ENCODE measurements at places on chromosomes 6 and 20. TPM values are rescaled to one million over a fixed set of nuclear protein-coding genes. Genes with fewer than 3 reads are reported as not detected.

DNA sequence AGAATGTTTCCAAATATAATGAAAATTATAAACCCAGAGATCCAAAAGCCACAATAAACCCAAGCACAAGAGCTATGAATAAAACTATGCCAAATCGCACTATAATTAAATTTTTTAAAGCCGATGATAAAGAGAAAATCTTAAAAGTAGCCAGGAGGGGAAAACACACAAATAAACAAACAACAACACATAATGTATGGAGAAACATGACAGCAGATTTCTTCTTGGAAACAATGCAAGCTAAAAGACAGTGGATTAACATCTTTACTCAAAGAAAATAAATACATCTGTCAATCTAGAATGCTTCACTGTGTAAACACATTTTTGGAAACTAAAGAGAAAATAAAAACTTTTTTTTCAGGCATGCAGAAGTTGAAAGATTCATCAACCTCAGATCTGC, 80.3 kb upstream of the RNF24 start:
- no peak for DNase-seq

The ECI2 gene
- 157 TPM for total RNA-seq

DNA sequence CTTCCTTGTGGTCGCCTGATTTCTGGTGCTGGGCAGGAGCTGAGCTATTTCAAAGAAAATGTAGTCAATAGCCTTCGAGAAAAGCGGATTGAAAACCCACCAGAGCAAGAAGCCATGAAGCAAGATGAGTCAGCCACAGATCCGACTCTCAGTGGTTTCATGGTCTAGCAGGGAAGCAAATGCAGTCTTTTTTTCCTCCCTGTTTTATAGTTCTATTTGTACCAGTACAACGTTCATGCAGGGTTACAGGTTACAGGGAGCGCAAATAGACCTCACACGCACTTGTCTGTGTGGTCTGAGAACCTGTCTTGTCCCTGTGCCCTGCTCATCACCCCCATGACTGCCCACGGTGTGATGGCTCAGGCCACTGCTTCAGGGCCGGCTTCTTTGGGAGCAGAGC, 309.8 kb upstream of the SUPT3H start:
- DNase-seq: no peak

GRCh38 chr6:6505111-6505510, 83.4 kb upstream of the LY86 start:
- DNase-seq: no peak

- no peak for DNase-seq
Measured at GRCh38 chr6:79455446-79455845, 81.8 kb downstream of the LCA5 start.

DNA sequence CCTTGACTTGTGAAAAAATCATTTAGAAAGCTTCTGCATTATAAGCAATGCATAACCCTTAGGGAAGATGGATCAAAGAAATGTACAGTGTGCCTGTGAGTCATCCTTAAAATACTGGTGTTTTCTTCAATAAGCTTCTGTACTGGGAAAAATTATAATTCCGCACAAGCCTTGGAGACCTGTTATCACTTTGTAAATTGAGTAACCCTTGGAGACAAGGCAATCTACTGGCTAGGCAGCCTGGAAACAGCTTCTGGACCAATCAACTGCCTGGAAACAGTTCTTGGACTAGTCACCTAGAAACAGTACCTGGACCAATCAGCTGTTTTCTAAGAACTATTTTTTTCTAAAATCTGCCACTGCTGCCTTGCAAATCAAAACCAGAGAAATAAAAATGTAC, 25.8 kb upstream of the RNGTT start:
- no peak for DNase-seq

GRCh38 chr6:17705778-17706579, 746 bp downstream of the NUP153 start:
- peak; percentile 68 for DNase-seq

The PAK5 gene
- not detected for total RNA-seq

GRCh38 chr20:3784216-3784853, 2.2 kb downstream of the CENPB start:
- no peak for DNase-seq

GRCh38 chr6:131101911-131102680, 33.2 kb upstream of the AKAP7 start:
- DNase-seq: no peak

The PHACTR1 gene
- 124 TPM for total RNA-seq

The PDE7B gene
- total RNA-seq: 24.5 TPM

DNA sequence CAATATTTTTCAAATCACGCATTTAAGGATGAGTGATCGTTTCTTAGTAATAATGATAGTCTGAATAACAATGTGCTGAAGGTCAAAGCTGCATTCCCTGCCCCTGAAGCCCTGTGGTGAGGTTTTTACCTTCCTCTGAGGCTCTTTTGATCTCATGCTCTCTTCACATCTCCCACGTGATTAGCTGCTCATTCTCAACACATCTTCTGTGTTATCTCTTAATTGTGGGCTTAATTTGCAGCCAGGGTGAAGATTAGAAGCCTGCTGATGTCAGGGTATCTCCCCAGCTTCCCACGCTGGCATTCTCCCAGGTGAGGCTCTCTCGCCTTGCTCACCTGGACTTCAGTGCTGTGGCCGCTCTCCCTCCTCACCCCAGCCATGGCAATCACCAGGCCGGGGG, 109.7 kb upstream of the FOXQ1 start:
- no peak for DNase-seq

The PNISR gene
- 54.6 TPM for total RNA-seq

The TREM1 gene
- total RNA-seq: 0.92 TPM

The KIF25 gene
- total RNA-seq: not detected

DNA sequence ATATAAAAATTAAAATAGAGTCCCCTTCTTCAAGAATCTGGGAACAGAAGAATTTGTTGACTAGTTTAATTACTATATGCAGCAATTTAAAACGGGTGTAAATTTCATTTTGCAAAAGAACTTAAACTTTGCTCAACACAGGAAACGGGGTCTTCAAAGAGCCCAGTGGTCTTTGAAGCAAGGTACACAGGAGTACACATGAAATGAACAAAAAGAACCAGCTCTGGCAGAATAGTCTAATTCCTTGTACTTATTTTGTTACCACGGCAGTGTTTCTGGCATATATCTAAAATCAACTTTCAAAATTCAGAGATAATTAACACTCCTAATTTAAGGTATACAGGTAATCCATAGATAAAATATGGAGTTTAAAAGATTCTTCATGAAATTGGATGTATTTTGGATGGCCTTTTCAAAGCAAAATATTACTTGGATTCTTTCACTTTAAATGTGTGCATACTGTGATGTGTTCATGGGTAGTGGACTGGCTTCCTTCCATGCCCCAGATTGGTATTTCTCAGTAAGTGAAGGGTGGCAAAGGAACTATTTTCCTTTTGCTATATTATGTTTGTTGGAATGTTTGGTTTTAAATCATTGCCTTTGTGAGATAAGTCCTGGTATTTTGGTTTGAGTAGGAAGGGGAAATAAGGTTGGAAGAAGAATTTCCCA, 96.8 kb upstream of the THEMIS start:
- DNase-seq: no peak

DNA sequence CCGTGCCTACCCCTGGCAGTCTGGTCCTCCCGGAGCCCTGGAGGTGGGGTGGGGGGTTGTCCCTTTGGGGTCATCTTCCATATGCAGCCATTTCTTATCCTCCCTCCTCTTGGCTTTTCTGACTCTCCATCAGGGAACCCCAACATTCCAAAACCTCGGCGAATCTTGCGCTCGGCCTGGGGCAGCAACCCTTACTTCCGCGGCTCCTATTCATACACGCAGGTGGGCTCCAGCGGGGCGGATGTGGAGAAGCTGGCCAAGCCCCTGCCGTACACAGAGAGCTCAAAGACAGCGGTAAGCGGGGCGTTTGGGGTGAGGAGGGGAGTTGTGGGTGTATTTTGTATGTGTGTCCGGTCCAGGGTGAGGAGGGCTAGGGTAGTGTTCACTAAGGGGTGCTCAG, 168.0 kb upstream of the RNF24 start:
- no peak for DNase-seq

DNA sequence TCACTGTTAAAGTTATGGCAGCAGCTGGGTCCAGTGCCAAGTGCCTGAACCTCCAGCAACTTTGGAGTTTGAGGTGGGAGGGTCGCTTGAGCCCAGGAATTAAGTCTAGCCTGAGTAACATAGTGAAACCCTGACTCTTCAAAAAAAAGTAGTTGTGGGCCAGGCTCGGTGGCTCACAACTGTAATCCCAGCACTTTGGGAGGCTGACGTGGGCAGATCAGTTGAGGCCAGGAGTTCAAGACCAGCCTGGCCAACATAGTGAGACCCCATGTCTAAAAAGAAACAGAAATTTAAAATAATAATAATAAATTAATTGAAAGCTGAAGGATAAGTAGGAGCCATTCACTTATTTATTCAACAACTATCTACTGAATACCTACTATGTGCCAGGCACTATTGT, 33.8 kb downstream of the FKBP5 start:
- no peak for DNase-seq

- no peak for DNase-seq
Measured at GRCh38 chr20:9100691-9101090, 31.8 kb downstream of the PLCB4 start.

GRCh38 chr6:141259091-141259490, 873.6 kb upstream of the GJE1 start:
- DNase-seq: no peak

DNA sequence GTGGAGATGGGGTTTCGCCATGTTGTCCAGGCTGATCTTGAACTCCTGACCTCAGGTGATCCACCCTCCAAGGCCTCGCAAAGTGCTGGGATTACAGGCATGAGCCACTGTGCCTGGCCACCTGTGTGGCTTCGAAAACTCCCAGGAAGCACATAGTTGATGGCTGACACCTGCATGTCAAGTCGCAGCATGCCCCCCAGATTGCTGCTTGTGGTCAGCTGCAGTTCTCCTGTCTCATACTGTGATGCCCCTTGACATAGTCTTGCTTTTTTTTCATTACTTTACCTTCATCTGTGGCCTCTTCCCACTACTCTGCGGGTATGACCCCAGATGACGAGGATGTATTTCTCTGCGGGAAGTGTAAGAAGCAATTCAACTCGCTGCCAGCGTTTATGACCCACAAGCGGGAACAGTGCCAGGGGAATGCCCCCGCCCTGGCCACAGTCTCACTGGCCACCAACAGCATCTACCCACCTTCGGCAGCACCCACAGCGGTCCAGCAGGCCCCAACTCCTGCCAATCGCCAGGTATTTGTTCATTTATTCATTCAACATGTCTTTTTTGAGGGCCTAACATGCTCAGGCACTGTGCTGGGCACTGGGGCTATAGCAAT, 13.1 kb downstream of the ZNF341 start:
- no peak for DNase-seq

The IL17A gene
- not detected for total RNA-seq

- DNase-seq: no peak
Measured at GRCh38 chr20:3871550-3872265, 17.5 kb upstream of the PANK2 start.

DNA sequence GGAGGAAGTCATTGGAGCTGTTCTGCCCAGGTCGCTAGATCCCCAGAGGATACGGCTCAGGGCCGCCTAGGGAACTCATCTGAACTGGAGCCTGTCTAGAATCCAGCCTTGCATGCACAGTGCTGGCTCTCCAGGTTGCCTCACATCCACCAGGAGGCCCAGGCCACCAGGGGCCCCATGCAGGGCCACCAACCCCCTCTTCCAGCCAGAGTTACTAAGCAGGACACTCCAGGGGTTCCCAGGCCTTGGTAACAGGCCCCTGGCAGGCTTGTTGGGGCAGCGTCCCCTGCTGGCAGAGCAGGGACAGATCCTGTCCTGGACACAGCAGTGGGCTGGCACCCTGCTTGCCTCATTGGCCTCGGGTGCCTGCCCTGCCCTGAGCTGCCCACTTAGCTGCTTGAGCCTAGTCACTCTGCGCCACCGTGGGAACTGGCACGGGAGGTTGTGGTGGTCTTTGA, 35.3 kb downstream of the EFCAB8 start:
- no peak for DNase-seq

GRCh38 chr6:129617986-129618385, 92.0 kb downstream of the ARHGAP18 start:
- DNase-seq: no peak

The ID4 gene
- 3.0 TPM for total RNA-seq

The DEFB116 gene
- total RNA-seq: not detected

DNA sequence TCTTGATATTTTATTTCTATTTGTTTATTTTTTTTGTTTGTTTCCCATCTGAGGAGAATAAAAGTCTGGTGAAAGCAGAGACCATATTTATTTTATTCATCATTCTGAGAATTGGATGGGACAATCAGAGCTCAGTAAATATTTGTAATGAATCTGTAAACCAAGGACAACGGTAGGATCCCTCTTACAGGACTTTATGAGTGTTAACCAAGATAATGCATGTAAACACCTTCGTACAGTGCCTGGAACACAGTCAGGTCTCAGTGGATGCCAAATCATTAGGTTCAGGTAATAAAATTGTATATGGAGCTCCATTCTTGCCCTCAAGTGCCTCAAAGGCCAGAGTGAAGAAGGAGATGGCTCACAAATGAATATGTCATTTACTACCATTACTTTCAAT, 288.7 kb downstream of the PAX1 start:
- no peak for DNase-seq

Measured in left ventricle myocardium superior (tissue), 1 donor.